ENCODE measurements at places on chromosomes 6 and 20.

DNA sequence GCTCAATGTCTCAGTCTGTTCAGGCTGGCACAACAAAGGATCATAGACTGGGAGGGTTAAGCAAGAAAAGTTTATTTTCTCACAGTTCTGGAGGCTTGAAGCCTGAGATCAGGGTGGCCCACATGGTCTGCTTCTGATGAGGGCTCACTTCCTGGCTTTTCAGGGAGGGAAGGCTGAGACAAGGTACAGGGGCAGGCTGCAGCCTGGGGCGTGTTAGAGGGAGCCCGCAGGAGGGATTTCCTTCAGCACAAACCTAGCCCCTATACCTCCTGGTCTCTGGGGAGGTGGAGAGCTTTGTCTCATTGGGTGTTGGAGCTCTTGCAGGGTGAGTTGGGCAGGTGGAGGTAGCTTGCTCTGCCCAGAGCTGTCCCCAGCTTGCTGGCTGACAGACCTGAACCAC, 81.1 kb upstream of the GPR6 start:
- DNase-seq, result no peak

DNA sequence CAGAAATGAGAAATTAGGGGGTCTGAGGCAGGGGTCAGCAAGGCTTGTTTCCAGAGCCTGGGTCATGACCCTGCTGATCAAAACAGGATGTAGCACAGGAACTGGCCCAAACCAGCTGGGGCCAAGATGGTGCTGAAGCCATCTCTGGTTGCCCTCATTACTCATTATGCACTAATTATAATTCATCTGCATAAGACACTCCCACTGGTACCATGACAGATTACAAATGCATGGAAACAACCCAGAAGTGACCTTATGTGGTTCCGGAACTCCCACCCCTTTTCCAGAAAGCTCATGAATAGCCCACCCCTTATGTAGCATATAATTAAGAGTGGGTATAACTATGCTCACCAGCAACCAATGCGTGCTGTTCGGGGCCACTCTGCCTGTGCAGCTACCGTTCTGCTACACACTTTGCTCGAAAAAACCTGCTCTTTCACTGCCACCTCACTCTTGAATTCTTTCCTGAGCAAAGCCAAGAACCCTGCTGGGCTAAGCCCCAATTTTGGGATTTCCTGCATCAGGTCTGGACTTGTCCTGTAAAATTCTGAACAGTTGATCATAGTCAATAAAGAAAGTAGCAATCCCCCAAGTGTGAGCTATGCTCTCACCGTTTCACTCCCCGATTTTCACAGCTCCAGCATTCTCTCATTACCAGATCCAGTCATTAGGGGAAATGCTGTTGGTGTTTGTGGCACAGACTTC, 122.3 kb downstream of the WDR27 start:
- no peak for DNase-seq

- no peak for DNase-seq
These were observed 300.3 kb downstream of the PRL start for GRCh38 chr6:21996425-21997118.

DNA sequence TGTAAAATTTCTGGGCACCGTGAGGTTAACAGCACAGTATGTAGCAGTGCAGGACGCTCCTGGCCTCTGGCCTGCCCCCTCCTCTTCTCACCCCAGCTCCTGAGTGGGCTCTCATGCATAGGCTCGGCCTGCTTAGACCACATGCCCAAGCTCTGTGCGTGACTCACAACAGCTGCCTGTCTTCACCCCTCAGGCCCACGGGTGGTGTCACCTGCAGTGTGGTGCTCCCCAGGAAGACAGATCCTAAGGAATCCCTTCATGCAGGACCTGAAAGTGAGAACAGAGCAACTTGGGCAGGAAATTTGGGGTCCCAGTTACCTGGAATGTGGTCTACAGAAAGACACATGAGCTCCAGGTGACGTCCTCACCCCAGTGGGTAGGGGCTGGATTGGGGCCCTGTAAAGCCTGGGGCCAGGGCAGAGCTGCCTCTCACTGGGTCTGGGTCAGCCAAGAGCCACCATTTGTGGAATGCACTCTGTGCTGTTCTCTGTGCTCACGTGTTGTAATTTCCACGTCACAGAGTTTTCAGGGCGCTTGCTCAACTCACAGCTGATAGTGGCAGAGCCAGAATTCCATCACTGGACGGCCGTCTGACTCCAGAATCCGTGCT, 37.0 kb upstream of the PXDC1 start:
- DNase-seq, result no peak

DNA sequence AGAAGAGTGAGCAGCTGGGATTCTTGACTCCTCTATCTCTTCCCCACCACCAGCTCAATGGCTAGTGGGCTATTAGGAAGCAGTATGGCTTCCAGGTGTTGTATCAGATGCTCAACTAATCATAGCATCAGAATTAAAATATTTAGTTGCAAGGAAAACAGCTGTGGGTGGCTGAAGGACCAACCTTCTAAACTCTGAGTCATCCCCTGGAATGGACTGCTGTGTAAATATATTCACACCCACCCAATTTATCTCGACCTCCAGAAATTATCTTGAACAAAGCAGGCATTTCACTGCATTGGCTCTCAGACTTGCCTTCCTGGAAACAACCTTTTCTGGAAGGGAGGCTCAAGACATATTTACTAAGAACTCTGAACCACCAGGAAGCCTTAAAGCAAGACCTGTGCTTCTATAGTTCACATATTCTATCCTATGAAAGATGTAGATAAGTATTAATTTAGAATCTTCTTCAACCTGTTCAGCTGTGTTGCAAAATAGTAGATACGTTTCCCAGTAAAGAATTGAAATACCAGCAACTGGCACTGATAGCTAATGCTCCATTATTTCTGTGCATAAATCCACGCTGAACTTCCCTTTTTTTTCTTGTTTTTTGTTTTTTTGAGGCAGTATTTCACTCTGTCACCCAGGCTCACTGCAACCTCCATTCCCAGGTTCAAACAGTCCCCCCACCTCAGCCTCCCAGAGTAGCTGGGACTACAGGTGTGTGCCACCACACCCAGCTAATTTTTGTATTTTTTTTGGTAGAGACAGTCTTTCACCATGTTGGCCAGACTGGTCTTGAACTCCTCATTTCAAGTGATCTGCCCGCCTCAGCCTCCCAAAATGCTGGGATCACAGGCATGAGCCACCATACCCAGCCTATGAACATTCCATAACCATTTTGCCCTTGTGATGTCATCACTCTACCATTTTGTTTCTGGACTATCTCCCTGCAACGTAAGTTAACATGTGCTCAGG, 56.9 kb upstream of the CD2AP start:
- no peak for DNase-seq

- no peak for DNase-seq
These were observed 55.2 kb downstream of the ATXN1 start for GRCh38 chr6:16706029-16706428.

DNA sequence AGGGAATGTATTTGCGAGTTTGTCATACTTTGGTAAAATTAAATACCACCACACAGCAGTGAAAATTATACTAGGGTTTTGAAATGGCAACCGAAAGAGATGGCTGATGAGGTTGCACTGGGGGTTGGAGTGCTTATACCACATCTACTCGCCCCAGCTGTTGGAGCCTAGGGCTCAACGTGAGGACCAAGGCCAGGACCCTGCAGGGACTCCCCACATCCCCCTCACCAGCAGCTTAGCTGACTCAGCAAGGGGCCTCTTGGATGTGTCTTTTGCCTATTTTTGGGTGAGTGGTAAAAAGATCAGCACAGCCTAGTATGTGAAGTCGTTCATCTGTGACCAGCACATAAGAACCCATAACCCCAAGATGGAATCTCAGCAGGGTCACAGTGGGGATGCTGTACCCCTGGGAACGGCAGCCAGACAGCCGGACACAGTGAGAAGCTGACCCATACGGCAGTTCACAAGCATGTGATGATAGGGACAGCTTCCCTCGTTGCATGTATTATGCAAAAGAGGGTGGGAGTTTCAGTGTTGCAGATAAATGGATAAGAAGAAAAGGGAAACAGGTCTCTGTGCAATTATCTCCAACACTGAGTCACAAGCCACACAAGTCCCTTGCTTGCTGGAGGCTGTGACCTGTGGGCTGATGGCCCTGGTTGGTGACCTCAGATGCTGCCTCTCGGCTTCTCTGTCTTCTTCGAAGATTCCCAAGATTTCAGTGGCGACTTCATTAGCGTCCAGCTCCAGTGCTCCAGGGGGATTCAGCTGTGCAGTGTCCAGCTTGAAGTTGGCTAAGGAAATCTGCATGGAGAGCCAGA, 20.9 kb upstream of the SPO11 start:
- DNase-seq, result no peak

DNA sequence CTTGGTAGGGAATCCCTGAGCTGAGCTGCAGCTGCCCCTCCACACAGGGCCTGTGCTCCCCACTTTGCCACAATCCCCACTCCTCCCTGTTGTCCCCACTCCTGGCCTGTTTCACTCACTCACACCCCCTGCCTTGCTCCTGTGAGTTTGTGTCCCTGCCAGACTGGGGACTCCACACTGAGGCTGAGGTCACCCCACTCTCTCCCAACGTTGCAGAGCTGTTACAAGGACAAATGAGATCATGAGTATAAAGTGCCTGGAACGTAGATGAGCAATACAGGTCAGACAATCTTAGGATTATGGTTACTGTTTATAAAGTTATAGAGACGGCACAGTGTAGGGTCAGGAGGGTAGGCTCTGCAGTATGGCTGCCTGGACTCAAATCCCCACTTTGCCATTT, 426.0 kb upstream of the SULF2 start:
- DNase-seq, result no peak

DNA sequence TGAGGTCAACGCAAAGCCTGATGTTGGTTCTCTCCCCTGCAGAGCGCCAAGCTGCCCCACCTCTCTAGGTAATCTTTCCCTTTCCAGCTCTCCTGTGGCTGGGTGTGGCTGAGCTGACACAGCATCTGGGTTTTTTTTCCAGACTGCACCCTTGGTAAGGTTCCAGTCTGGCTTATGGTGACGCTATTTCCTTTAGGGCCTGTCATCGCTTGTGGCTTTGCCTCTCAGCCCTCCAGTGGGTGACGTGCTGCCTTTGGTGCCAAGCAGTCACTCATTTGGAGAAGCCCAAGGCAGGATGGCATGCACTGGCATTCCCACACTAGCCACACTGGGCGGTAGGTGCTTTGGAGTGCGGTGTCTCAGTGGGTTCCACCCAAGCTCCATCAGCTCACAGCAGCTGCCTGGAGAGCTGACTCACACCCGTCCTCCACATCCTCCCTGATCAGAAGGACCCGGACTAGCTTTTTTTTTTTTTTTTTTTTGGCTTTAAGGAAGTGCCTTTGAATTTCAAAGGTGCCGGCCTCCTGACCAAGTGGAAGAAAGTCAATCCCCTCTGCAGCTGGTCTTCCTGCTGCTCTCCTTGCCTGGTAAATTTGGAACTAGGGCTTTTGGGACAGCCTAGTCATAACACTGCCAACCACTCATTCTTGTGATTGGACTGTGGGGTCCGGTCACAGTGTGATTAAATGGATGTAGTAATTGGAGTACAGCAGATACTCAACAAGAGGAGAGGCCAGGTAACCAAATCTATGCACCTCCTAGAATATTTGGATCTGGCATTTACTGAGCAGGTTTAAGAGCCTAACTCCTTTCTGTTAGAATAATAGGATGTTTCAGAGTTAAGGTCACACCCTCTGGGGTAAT, 153.6 kb downstream of the CD83 start:
- peak; percentile 3 for DNase-seq

DNA sequence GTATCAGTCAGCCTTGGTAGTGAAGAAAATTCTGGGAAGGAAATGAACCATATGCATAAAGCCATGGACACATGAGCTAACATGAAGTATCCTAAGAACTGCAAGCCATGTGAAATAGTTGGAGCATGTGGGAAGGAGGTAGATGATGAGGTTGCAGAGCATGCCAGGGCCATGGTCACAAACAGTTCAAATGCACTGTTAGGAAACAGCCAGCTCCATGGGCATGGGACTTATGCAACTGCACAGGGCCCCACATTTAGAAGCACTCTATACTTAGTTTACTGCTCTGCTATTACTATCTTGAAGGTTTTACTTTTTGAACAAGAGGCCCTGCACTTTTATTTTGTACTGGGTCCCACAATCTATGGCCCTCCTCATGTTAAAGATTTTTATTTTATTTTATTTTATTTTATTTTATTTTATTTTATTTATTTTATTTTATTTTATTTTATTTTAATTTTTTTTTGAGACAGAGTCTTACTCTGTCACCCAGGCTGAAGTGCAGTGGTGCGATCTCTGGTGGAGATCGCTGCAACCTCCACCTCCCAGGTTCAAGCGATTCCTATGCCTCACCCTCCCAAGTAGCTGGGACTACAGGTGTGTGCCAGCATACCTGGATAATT, 169.1 kb downstream of the IBTK start:
- no peak for DNase-seq

GRCh38 chr6:111788379-111789276, 84.6 kb downstream of the FYN start:
- no peak for DNase-seq

GRCh38 chr20:49631061-49631716, 63.3 kb upstream of the PTGIS start:
- DNase-seq, result no peak

DNA sequence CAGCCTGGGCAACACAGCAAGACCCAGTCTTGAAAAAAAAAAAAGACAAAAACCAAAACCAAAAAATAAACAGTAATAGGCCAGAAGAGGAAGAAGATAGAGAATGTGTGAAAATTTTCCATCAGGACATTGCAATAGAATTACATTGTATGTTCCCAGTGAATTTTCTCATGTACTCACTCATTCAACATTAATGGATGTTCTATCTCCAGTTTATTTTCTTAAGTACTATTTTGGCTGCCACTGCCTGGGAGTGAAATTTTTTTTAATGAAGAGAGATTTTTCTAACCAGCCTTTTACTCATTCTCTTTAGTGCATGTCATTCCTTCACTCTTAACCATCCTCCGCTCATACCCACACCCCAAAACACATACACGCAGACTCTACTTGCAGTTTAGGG, 282.8 kb downstream of the ALDH8A1 start:
- no peak for DNase-seq

DNA sequence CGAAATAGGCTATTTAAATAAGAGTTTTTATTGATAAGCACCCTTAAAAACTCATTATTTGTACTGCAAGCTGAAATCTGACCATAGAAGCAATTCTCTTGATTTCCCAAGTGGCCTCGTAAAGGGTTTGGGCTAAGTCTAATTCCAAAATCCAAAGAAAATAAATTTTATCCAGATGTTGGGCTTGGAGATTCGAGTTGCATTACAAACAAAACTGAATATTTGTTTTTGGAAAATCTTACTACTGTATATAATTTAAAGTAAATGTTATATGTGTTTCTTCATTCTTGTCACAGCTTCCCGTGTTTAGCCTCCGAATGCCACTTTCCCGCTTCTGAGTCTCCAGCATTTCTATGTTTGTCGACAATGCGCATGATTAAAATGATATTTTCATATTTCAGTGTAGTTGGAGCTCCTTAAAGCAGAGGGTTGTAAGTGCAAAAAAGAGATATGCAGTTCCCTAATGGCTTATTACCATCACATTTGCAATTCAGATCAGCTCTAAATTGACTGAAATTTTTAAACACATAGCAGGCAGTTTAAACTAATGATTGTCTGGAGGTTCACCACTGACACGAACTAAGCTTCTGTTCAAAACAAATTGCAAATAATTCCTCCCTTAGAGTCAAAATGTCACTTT, 47.0 kb downstream of the PRL start:
- DNase-seq, result no peak

GRCh38 chr20:3740615-3741301, 8.3 kb downstream of the HSPA12B start:
- no peak for DNase-seq

GRCh38 chr20:35144694-35145093, 2.4 kb downstream of the EDEM2 start:
- DNase-seq, result no peak

Data from stimulated activated CD8-positive, alpha-beta memory T cell treated with anti-CD3 and anti-CD28 coated beads, Interleukin-15, amount 100 ng/mL, for 4 hours (primary cell).